HT1080 (cell line): ENCODE measurements at places on chromosomes 5 and 9. TPM values are rescaled to one million over a fixed set of nuclear protein-coding genes. Genes with fewer than 3 reads are reported as not detected.

DNA sequence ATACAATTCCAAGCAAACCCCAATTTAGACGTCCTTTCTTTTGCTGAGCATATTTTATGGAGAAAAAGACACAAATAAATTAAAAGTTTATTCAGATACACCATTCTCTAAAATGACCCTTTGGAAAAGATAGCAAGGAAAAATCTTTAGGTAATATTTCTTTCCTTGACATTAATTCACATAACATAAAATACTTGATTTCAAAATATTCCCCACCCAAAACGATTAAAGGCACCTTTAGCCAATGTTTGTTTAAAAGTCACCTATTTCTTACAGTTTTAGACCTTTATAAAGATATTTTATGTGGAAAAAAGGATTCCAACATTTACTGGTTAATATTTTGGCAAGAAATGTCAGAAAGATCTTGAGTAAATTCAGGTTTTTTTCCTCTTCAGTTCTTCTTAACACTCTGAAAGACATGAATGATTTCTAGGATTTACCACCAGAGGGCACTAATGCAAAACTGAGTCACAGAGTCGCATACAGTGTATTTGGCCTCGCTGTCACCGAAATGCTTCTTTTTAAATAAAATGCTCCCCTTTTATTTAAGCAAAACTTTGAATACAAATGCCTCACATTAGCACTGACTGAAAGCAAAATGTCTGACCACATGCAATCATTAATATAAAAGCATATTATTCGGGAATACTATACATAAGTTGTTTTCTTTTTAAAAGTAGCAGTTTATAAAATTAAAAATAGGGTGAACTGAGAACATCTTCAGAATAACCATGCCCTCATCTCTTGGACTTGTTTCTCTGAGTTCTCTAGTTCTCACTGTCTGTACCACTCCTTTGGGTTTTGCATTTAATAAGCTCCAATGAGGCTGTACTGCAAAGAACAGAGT lies 122.5 kb downstream of the SLC1A3 start:
- peak; percentile 35 for DNase-seq

CAAP1 gene
- total RNA-seq: 26.1 and 26.3 TPM in 2 replicates

DNA sequence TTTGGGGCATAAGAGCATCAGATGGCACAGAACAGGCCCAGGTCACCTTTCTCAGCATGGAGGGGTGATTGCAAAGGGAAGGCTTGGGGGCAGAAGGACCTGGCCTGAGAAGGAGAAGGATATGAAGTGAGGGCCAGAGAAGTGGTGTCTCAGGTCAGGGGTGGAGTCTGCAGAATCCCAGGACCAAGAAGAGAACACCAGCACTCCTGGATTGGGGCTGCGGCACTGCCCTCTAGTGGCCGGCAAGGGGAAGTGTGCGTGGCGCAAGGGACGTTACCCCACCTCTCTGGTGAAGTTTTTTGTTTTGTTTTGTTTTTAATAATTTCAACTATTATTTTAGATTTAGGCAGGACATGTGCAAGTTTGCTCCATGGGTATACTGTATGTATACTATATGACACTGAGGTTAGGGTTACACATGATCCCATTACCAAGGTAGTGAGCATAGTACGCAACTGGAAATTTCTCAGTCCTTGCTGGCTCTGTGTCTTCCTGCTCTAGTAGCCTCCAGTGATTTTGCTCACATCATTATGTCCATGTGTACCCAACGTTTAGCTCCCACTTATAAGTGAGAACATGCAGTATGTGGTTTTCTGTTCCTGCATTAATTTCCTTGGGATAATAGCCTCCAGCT lies 1548.6 kb downstream of the EFNA5 start:
- DNase-seq: peak; percentile 20

GRCh38 chr9:69817202-69817601 lies 3.4 kb upstream of the CFAP95 start:
- no peak for DNase-seq

BAG1 gene
- total RNA-seq: 63.3 and 65.7 TPM in 2 replicates

DNA sequence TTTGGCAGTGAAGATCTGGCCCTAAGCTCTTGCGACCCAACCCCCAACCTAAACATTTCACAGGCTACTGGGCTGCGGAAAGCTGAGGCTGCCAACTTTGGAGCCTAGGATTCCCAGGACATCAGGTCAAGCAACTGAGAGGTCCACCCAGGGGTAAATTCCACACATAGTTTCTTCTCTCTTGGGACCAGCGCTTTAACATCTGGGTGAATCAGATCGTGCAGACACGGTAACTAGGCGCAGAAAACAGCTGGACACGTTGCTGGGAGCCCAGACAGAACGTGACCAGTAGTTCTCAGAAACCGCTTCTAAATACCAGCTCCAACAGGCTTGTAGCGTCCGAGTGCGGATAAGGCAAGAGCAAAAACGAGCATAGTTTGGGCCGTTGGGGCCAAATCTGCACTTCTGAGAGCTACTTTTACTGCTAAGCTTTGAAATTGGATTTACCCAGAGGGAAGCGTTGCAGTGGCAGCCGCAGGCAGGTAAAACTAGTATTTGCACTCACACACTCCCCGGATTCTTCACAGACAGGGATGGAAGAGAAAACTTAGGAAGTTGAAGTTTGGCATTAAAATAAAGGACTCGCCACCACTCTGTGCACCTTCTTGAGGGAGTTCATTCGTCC lies 11.8 kb downstream of the ITGA1 start:
- peak; percentile 42 for DNase-seq

- no peak for DNase-seq
Observed at GRCh38 chr5:33764786-33765185, 127.0 kb downstream of the ADAMTS12 start.

DNA sequence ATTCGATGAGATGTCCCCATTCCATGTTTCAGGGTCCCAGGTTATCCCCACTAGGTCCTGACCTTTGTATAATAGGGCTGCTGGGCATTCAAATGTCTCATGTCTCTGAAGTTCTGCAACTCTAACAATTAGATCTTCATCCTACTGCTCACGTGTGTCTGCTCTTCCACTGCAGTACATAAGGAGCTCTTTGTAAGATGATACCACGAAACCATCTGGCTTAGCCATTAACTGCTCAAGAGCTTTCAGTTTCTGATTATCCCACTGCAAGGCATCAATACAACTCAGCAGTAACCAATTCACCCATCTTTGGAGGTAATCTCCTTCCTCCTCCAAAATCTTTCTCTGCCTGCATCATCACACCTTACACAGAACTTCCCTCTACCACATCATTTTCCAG lies 49.9 kb upstream of the PPP2CA start:
- peak; percentile 24 for DNase-seq

DNA sequence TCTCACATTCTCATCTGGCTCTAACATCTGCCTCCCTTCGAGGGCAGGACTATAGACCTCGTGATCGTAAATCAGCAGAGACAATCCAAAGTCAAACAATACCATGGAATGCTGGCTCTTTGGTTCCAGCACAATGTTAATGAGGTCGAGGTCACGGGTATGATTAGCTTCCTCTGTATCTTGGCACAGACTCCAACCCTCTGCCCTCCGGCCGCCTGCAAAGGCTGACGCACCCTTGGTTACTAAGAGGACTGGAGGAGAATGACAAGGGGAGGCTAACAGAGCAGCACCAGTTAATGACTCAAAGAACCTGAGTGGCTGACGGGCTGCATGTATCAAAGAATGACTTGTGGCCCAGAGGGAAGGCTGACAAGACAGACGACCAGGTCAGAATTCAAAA lies 10.1 kb downstream of the LHFPL2 start:
- peak; percentile 98 for DNase-seq

GRCh38 chr5:28488752-28489151 lies 1450.4 kb upstream of the CDH9 start:
- DNase-seq: no peak

DNA sequence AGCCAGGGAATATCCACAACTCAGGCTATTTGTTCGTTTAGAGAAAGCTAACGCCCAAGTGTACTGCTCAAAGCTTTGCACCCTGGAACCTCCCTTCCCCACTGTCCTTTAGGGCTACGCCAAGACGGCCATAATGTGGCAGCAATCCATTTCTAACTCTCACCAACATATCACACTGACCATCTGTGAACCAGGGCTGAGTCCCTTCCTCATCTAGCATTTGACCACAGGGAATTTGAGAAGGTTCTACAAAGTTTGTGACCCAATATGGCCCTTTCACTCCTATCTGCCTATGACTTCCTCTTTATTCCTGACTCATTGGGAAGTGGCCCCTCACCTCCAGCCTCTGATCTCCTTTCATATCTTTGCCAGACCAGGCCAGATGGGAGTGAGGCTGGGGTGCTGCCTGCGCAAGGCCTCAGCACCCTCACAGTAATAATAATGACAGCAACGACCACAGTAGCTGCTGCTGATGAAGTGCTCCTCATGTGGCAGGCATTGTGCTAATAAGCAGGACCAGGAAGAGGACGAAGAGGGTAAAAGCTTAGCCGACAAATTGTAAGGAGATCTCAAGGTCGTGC lies 9.3 kb upstream of the ARAP3 start:
- DNase-seq: no peak

DNA sequence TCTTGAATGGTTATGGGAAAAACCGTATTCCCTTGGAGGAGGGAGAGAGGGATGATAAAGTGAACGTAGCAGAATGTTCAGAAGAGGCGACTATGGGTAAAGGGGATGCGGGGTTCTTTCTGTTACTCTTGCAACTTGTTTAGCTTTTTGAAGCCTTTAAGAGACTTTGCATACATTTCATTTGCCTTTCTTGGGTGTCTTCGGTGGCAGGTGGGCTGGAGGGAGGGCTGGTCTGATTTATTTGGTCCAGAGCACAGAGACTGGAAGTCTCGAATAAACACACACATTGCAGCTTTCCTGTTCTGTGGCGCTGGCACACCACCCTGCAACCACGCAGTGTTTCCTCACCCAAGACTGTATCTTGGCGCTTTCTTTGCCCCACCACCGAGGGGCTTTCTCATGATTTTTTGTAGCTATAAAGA lies 23.2 kb downstream of the TTF1 start:
- no peak for DNase-seq

ANKHD1 gene
- total RNA-seq: 25.2 and 29.0 TPM in 2 replicates

PTGR1 gene
- total RNA-seq: 3.9 and 6.5 TPM in 2 replicates

DNA sequence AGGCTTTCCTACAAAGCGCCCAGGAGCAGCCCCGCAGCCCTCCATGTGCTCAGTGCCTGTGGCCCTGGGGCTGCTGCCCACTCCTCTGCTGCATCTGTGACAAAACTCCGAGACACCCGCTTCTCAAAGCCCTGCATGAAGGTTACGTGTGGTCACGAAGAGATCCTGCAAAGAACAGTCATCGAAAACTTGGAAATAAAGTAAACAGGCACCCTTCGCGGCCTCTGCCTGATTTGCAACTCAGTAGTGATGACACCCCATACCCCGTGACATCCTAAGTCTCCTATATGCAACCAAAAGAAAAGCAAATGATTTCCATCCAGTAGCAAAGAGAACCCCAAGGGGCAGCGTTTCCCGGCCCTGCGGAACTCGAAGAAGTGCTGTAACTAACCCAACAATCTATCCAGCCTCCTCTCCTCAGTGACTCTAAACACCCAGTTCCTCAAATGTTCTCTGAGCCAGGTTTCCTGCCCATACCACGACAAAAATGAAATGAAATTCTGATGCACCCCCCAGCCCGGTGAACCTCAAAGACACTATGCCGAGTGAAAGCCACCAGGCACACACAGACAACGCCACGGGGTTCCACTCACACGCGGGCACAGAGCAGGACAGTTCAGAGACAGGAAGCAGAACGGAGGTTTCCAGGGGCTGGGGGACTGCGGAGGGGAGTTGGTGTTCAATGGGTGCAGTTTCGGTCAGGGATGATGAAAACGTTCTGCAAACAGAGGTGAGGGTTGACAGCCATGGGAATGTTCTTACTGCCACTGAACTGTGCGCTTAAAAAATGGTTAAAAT lies 19.0 kb downstream of the NACC2 start:
- DNase-seq: no peak

GRCh38 chr9:129828051-129828450 lies 4.1 kb upstream of the TOR1A start:
- no peak for DNase-seq

DNA sequence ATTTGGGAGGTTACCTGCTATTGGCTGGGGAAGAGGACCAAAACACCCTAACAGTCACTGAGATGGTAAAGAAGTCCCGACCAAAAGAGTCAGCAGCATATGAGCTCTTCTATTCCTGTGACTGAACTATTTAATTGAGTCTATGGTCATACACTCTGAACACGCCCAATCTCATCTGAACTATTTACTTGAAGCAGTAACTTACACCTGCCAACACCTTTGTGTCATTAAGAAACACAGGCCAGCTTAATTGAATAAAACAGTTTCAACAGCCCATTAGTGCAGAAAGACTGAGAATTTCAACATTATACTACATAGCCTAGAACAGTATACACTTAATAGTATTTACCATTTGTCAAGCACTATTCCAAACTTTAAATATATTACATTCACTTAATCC lies 47.8 kb downstream of the NR6A1 start:
- no peak for DNase-seq

IFNB1 gene
- total RNA-seq: not detected in 2 replicates

GBGT1 gene
- total RNA-seq: 0.13 and 0.21 TPM in 2 replicates

GRCh38 chr9:86494644-86495111 lies 140.5 kb upstream of the TUT7 start:
- peak; percentile 36 for DNase-seq

DNA sequence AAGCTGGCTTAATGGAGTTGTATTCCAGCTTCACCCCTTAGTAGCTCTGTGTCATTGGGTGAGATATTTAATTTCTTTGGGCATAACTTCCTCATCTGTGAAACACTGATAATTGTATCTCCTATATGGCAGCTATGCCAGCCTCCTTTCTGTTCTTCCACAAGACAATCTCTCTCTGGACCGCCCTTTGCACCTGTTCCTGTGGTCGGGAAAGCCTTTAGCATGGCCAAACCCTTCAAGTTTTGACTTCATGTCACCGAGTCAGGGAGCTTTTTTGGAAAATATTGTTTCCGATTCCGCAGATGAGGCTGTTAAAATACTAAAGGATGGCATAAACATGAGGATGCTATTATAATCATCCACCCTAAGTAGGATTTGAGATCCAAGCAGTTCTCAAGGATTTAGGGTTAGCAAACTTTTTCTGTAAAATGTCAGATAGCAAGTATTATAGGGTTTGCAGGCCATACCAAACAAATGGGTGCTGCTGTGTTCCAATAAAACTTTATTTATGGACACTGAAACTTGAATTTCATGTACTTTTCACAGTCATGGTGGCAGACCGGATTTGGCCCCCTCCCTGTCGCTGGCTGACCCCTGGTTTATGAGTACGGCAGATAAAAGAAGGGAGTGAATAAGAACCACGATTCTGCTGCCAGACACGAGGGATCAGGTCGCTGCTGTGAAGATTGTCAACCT lies 695 bp upstream of the NDFIP1 start:
- DNase-seq: no peak

DNA sequence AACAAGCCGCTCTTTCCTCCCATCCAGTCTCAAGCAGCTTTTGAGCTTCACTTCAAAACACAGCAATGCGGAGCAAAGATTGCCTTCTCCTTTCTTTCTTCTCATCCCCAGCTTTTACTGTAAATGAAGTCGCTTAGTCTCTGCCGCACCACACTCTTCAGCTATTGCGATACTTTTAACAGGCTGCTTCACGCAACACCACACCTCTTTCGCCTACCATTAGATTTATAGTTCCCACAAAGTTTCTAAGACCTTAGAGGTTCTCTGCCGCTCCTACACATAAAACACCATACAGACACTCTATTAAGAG lies 711 bp downstream of the PGGT1B start:
- no peak for DNase-seq
